ENCODE measurements at places on chromosomes 2 and 18.

- DNase-seq: no peak
Measured at GRCh38 chr2:30912056-30912455, 104.8 kb upstream of the CAPN13 start.

DNA sequence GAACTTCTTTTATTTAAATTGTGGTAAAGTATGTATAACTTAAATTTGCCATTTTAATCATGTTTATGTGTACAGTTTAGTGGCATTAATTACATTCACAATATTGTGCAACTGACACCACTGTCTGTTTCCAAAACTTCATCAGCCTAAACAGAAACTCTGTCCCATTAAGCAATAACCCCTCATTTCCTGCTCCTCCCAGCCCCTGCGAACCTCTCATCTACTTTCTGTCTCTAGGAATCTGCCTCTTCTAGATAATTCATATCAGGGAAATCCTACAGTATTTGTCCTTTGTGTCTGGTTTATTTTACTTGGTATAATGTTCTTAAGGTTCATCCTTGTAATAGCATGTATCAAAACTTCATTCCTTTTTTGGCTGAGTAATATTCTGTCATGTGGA, 75.1 kb downstream of the BOLA3 start:
- DNase-seq: no peak

- DNase-seq: peak; percentile 22
Measured at GRCh38 chr18:13800505-13801259, 23.3 kb upstream of the MC5R start.

GRCh38 chr2:56133931-56134629, 49.7 kb upstream of the CCDC85A start:
- DNase-seq: no peak

DNA sequence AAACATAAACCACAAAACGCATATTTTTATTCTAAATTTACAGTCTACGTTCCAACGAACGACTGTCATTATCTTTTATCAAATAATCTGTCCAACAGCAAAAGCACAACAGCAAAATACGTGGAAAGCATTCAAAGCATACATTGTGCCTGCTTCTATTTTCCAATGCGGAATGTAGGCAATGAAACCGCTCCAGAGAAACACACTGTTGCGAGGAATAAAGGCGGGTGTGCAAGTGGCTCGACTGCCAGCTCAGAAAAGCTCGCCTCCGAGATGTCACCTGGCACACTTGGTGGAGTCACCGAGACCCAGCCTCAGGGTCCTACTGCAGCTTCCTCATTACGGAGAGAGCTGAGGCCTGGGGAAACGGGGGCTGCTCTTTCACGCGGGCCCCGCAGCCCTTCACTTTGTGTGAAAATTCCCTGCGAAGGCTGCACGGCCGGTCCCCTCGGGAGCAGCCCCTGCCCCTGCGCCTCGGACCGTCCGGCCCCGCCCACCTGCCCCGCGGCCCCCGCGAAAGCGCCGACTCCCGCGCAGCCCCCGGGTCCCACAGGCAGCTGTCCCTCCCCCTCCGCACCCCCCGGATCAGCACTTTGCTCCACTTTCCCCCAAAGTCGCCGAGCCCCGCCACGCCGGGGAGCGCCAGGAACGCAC, 752 bp downstream of the MGAT4A start:
- peak; percentile 42 for DNase-seq

DNA sequence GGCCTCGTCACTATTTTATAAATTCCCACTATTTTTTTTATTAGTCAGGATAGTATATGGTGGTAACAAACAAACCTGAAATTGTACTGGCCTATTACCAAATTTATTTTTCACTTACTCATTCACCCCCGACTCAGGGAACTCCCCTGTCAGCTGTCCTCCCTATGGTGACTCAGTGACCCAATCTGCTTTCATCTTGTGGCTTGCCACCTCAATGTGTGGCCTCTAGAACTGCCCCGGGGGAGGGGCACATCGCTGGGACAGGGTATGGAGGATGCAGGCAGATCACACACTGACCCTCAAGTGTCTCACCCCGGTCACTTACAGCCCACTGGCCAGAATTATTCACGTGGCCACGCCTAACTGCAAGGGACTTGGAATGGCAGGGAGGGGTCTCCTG, 71.6 kb downstream of the ACTR2 start:
- DNase-seq: no peak
